ENCODE measurements at places on chromosomes 3 and 15. TPM values are rescaled to one million over a fixed set of nuclear protein-coding genes. Genes with fewer than 3 reads are reported as not detected.
A peak's percentile ranks its signal among the peaks of the same experiment; 100 is the strongest.

- H3K4me3 ChIP-seq, result no peak overlapping the region
- no peak overlapping the region for H3K27ac ChIP-seq
- peaks cover 80% of the 10 kb centered on the region for H3K36me3 ChIP-seq
- H3K4me1 ChIP-seq, result no peaks in the 10 kb centered on the region
These were observed 106.3 kb downstream of the SNRPN start for GRCh38 chr15:25060996-25061620.

DNA sequence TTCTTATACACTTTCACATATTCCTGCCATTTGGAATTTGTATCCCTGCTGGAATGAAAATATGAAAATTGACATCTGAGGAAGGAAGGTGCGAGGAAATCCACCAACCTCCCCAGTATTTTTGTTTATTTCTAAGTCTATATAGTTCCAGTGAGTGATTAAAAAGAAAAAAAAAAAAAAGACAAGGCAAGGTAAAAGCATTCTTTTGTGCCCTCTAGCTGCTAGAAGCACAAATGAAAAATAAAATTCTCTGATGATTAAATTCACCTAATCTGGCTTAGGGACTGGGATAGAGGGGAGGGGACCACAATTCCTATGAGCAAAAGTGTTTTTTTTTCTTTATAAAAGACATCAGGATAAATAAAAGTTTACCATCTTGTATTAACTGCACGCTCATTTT, 370.9 kb downstream of the NR2F2 start:
- no peak for DNase-seq
- H3K27ac ChIP-seq, result no peak overlapping the region
- H3K4me1 ChIP-seq, result no peaks in the 10 kb centered on the region

DNA sequence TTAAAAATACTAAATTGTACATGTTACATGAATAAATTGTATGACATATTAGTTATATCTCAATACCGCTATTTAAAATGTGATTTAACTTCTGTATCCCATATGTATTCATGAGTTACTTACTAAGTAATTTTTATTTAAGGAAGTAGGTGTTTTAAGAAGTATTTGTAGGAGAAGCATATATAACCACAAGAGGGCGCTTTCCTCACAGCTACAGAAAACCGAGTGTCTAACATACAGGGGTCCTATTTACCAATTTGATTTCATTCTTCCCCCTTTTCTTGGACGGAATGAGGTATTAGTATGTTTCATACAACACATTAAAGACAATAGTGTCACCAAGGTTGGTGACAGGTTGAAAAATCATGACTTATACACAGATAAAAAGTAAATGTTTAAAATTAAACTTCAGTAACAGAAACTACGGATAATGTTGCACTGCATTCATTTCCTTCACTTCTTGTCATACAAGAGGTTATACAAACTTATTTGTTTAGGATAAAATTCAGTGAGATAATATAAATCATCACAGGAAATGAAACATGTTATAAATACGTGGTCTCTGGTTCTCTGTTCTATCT, 253.6 kb downstream of the MAGI1 start:
- H3K36me3 ChIP-seq, result no peaks in the 10 kb centered on the region
- H3K4me1 ChIP-seq, result peaks cover 18% of the 10 kb centered on the region
- peak; percentile 73 for DNase-seq
- H3K27ac ChIP-seq, result peak overlapping the region; percentile 36

- no peak overlapping the region for H3K4me3 ChIP-seq
- no peak for DNase-seq
- peaks cover 31% of the 10 kb centered on the region for H3K4me1 ChIP-seq
- peak overlapping the region; percentile 52 for H3K27ac ChIP-seq
- peaks cover 95% of the 10 kb centered on the region for H3K36me3 ChIP-seq
- H3K27me3 ChIP-seq, result no peaks in the 10 kb centered on the region
These were observed 23.7 kb downstream of the CCDC80 start for GRCh38 chr3:112617285-112617684.

The HTR3E gene
- total RNA-seq, result not detected

DNA sequence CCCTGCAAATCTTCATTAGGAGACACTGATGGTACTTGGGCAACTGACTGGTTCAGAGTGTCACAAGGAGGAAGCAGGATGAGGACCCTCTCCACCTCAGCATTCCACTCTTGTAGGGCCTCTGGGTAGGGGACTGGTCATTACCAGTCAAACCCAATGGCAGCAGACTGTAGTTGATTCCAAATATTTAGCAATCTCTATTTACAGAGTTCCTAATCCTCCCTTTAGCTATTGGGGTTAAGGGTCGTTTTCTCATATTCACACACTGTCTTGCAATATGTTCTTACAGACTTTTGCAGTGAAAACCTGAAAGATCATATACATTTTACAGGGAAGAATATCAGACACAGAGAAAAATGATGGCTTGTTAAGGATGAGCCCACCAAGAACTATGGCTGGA, 397.7 kb downstream of the GAP43 start:
- H3K36me3 ChIP-seq, result no peaks in the 10 kb centered on the region
- H3K27ac ChIP-seq, result no peak overlapping the region
- H3K4me1 ChIP-seq, result no peaks in the 10 kb centered on the region
- H3K27me3 ChIP-seq, result no peaks in the 10 kb centered on the region

DNA sequence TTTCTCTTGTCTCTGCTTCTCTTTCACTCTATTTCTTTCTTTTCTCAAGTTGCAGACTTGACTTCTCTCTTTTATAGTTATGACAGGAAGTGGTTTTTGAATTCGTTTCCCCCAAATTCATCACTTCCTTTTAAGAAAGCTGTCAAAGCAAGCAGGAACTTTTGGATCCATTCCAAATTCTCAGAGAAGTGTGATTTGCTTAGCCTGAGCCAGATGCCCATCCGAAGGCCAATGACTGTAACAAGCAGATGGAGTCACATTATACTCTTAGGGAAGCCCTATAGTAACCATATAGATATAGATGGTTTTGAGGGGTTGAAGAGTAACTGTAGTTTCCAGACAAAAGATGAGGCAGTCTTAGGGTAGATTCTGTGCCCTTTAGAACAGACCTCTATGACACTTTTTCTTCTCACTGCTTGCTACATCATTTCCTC, 592.0 kb upstream of the KCNMB2 start:
- H3K4me3 ChIP-seq, result no peak overlapping the region
- no peak overlapping the region for H3K27ac ChIP-seq
- DNase-seq, result no peak
- H3K27me3 ChIP-seq, result no peaks in the 10 kb centered on the region

The FEZF2 gene
- not detected for total RNA-seq

- H3K4me3 ChIP-seq, result no peak overlapping the region
- no peaks in the 10 kb centered on the region for H3K36me3 ChIP-seq
- no peak overlapping the region for H3K27ac ChIP-seq
- no peaks in the 10 kb centered on the region for H3K4me1 ChIP-seq
- no peak for DNase-seq
These were observed 67.6 kb downstream of the TP63 start for GRCh38 chr3:189698811-189699210.

- H3K4me3 ChIP-seq, result peak overlapping the region; percentile 55
- no peaks in the 10 kb centered on the region for H3K36me3 ChIP-seq
- no peaks in the 10 kb centered on the region for H3K27me3 ChIP-seq
- no peak for DNase-seq
These were observed 984.1 kb downstream of the EPHA3 start for GRCh38 chr3:90091549-90091948.

DNA sequence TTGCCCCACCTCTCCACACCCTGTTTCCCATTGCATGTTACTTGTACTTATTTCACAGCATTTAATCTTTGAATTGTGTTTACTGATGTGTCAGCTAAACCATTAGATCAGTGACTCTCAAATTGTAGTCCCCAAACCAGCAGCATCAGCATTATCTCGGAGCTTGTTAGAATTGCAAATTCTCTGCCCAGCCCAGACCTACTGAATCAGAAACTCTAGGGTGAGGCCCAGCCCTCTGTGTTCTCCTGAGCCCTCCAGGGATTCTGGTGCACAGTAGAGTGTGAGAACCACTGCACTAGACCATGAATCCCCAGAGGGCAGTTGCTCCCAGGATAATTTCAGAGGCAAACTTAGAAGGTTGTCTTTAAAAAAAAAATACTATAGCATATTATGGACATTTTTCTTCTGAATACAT, 13.0 kb downstream of the PLD1 start:
- no peak overlapping the region for H3K4me3 ChIP-seq
- peaks cover 29% of the 10 kb centered on the region for H3K4me1 ChIP-seq
- H3K27me3 ChIP-seq, result no peaks in the 10 kb centered on the region
- no peaks in the 10 kb centered on the region for H3K36me3 ChIP-seq
- no peak overlapping the region for H3K27ac ChIP-seq
- no peak for DNase-seq

GRCh38 chr15:74869372-74869725, 3.8 kb downstream of the SCAMP2 start:
- DNase-seq, result no peak
- no peak overlapping the region for H3K27ac ChIP-seq
- no peak overlapping the region for H3K4me3 ChIP-seq
- peaks cover 5% of the 10 kb centered on the region for H3K36me3 ChIP-seq
- peaks cover 20% of the 10 kb centered on the region for H3K4me1 ChIP-seq

- no peak for DNase-seq
- H3K27me3 ChIP-seq, result no peaks in the 10 kb centered on the region
- H3K4me1 ChIP-seq, result no peaks in the 10 kb centered on the region
- no peak overlapping the region for H3K27ac ChIP-seq
- H3K36me3 ChIP-seq, result no peaks in the 10 kb centered on the region
These were observed 42.0 kb downstream of the AGBL1 start for GRCh38 chr15:86121568-86122225.

GRCh38 chr3:172176061-172176770, 136.8 kb downstream of the FNDC3B start:
- H3K27me3 ChIP-seq, result no peaks in the 10 kb centered on the region
- peak overlapping the region; percentile 10 for H3K27ac ChIP-seq
- peaks cover 26% of the 10 kb centered on the region for H3K4me1 ChIP-seq

GRCh38 chr15:72156928-72157327, 38.7 kb downstream of the SENP8 start:
- H3K4me1 ChIP-seq, result peaks cover 9% of the 10 kb centered on the region
- H3K36me3 ChIP-seq, result no peaks in the 10 kb centered on the region
- no peak overlapping the region for H3K4me3 ChIP-seq
- H3K27me3 ChIP-seq, result no peaks in the 10 kb centered on the region
- H3K27ac ChIP-seq, result no peak overlapping the region

DNA sequence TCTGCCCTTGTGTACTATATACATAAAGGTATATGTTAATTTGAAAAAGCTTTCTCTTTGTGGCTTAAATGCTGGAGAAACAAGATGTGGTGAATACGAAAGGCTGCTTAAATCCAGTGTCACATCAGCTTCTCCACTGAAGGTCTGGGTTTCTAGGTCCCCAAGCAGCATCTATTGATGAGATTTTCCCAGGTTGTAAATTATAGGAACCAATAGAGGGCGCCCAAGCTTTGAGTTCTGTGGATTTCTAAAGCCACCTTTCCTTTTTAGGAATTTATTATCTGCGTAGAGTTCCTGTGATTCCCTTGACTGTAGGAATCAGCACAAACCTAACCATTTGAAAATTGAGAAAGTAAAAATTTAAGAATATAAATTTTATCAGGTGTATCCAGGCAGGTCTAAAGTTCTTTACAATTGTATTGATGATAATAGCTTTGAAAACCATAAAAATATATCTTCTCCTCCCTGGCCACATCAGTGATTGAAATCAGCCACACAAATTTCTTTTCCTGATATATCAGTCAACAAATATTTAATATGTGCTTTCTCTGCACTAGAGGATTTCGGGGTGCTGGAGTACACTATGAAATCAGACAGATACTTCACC, 88.3 kb upstream of the ADAMTSL3 start:
- DNase-seq, result peak; percentile 9
- no peaks in the 10 kb centered on the region for H3K36me3 ChIP-seq
- no peaks in the 10 kb centered on the region for H3K4me1 ChIP-seq

The RASL12 gene
- total RNA-seq, result 0.36 TPM

GRCh38 chr15:52066842-52067544, 45.6 kb downstream of the BCL2L10 start:
- no peaks in the 10 kb centered on the region for H3K4me1 ChIP-seq
- no peak overlapping the region for H3K4me3 ChIP-seq
- no peaks in the 10 kb centered on the region for H3K27me3 ChIP-seq
- H3K27ac ChIP-seq, result no peak overlapping the region

GRCh38 chr3:142898346-142899213, 9.7 kb upstream of the PCOLCE2 start:
- H3K4me3 ChIP-seq, result no peak overlapping the region
- H3K36me3 ChIP-seq, result no peaks in the 10 kb centered on the region
- no peak overlapping the region for H3K27ac ChIP-seq
- DNase-seq, result peak; percentile 48

The GOLGA8S gene
- under 0.01 TPM for total RNA-seq

DNA sequence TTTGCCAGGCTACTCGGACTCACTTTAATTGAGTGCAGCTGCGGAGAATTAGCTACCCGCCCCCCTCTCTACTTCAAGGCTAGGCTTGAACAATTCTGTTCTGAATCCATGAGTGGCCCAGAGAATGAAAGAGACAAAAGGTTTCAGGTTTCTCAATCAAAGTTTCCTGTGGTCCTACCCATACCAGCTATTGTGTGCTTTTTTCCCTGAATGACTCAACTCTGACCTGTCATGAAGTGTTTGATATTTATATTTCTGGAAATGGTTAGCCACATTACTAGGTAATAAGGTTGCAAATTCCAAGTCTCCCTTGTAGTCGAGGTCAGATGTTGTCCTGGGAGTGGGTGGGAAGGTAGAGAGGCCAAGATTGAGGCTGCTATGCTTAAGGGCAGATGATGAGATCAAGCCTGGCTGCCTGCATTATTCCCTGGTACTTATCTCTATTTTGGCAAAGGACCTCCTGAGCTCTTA, 392.7 kb upstream of the TBL1XR1 start:
- no peaks in the 10 kb centered on the region for H3K36me3 ChIP-seq
- peak overlapping the region; percentile 60 for H3K27ac ChIP-seq
- no peak overlapping the region for H3K4me3 ChIP-seq
- peak; percentile 75 for DNase-seq

The FOXB1 gene
- not detected for total RNA-seq

DNA sequence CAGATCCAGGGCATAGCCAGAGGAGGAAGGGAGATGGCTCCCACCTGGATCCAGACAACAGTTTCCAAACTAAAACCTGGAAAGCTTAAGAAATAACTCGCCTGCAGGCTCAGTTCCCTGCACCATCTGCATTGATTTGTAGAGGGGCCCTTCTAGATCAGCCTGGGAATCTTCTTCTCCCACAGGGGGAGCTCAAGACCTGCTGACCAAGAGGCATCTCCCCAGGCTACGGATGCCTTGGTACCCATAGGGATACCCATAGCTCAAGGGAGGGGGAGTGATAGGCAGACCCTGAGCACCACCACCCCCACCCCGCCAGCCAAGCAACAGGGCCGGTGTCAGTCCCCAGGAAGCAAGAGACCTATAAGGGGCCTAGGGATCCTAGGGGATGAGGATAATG, 28.0 kb upstream of the DCLK3 start:
- no peak overlapping the region for H3K27ac ChIP-seq
- H3K4me3 ChIP-seq, result no peak overlapping the region
- H3K36me3 ChIP-seq, result no peaks in the 10 kb centered on the region
- DNase-seq, result no peak

The FAM81A gene
- 0.72 TPM for total RNA-seq

The GABRR3 gene
- total RNA-seq, result not detected

DNA sequence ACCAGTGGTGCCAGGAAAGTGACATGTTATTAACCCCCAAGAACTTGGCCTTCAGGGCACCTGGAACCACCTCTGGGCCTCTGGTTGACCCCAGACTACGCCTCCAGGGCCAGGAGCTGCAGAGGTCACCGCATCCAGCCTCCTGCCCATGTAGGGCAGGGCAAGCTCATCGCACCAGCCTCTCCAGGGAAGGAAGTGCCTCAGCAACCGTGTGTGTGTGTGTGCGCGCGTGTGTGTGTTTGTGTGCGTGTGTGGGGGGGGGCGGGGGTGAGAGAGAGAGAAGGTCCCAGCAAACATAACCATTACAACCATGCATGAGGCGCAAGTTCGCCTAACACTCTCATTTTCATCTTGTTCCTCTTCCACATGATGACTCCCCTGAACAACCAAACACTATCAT, 31.8 kb downstream of the RAB6B start:
- no peaks in the 10 kb centered on the region for H3K36me3 ChIP-seq
- no peak overlapping the region for H3K27ac ChIP-seq
- no peaks in the 10 kb centered on the region for H3K4me1 ChIP-seq
- no peak overlapping the region for H3K4me3 ChIP-seq

The GOLGA6L10 gene
- total RNA-seq, result 1.4 TPM

The SUSD5 gene
- 11.2 TPM for total RNA-seq
